ENCODE measurements at places on chromosomes 1 and 21.
A peak's percentile ranks its signal among the peaks of the same experiment; 100 is the strongest.

- no peak for DNase-seq
Observed at GRCh38 chr1:168509875-168510791, 33.7 kb downstream of the XCL2 start.

DNA sequence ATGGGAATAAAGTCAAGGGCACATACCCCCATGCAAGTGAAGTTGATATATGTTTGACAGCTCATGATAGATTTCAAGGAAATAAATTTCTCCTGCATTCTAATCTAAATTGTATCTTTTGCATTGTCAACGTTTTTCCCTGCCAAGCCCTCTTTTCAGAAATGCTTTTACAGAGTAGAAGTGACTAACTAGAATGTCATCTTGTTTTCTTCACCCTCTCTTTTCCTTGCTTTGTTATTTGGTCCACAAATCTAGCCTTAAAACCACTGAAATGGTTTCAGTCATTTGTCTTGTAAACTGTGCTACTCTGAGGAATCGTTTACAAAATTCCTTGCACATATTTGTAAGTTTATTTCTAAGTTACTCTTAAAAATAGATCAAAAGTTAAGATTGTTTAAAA lies 600.8 kb upstream of the CXADR start:
- no peak for DNase-seq

DNA sequence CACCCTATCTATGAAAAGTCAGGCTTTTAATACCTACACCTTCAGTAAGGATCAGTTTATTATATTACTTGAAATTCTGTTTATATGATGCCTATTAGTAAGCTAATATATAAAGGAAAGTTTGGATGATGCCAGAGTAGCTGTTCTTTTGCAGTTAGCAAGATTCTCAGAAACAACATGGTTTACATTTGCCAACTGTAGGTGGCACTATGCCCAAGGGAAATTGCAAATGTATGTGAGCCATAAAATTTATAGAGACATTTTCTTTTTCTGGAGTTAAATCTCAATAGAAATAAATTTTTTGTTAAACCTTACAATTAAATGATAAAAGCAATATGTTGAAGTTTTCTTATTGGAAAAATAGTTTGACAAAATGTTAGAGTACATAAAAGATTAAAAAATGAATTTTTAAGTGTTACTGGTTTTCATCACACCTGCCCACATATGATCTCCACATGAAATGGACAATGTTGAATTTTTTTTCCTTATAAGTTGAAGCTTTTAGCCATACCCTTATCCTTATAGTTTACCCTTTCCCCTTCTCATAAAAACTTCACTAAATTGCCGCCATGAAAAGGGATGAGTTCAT lies 32.1 kb upstream of the EPHX4 start:
- DNase-seq = peak; percentile 16

DNA sequence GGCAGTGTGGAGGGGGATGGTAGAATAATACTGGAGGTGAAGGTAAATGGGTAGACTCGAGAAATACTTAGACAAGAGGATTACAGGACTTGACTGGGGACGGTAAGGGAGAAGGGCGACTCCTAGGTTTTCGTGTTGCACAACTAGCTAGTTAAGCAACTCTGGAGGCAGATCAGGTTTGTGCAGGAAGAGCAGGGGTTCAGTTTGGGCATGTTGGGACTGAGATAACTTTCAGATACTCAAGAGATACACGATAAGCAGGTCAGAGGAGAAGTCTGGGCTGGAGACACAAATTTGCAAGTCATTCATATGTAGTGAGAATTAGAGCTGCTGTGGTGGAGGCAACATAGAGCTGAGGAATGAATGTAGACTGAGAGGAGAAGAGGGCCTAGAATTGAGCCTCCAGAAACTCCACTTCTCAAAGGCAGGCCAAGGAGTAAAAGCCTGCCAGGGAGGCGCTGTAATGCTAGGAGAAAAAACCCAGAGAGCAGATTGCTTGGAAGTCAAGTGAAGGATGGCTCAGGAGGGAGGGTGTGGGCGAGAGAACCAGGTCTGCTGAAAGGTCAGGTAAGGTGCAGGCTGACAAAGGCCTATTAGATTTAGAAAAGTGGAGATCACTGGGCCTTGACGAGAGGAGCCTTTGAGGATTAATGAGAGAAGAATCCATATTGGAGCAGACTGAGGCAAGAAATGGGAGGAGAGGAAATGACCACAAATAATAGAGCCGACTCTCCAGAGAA lies 20.8 kb downstream of the MAB21L3 start:
- no peak for DNase-seq

GRCh38 chr1:94243665-94244064 lies 6.3 kb upstream of the ARHGAP29 start:
- DNase-seq = no peak

GRCh38 chr1:23953020-23953419 lies 6.6 kb upstream of the PNRC2 start:
- DNase-seq = no peak
